ENCODE measurements at places on chromosomes 12 and 14.

DNA sequence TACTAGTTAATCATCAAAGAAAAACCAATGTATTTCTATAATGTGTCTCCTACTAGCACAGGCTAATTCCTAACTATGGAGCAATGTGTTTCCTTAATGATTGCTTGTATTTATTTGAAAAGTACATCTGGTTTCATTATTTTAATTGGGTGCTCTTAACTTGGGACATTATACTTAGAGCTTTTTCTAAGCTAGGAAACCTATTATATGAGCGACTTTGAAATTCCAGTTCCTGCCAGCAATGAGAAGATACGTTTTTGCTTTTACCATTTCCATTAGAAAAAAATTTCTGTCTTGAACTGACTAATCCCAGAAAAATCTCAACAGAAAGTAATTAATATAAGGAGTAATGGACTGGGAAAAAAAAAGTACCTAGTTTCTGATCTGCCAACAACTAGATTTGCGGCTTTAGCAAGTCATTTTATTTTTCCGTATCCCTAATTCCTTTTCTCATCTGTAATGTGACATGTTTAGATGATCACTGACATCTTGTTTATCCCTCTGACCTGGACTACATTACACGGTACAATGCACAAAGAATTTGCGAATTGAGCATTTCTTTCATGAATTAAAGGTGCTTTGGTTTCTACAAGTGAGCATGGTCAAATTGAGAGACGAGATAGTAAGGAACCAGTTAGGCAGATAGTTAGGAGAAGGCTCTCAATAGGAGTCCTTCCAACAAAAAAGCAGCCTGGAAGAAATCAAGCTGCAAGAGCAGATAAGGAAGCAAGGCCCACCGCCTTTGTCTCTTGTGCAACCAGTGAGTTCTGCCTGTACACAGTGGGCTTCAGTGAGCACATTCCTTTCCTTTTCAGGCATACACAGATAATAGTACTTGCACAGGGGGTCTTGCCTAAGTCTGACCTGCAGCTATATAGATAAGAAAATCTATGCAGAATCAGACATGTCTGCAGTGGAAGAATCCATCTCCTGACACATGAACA lies 1765.0 kb upstream of the FLRT2 start:
- DNase-seq: no peak

DNA sequence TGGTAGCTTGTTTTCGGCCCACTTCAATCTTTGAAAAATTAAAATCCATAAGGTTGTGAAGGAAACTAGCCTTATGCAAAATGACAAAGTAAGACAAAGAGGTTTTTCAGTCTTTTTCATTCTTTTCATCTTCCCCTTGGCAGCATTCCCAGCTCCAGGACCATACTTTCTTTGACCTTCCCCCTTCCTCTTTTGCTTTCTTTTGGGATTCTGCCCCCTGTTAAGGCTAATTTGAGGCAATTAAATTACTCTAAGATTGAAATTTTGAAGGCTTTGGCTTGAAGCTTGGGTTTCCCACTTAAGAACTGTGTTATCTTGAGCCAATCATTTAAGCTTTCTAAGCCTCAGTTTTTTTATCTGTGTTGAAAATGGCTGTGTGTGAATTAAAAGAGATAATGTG lies 124.9 kb downstream of the DACT1 start:
- no peak for DNase-seq

DNA sequence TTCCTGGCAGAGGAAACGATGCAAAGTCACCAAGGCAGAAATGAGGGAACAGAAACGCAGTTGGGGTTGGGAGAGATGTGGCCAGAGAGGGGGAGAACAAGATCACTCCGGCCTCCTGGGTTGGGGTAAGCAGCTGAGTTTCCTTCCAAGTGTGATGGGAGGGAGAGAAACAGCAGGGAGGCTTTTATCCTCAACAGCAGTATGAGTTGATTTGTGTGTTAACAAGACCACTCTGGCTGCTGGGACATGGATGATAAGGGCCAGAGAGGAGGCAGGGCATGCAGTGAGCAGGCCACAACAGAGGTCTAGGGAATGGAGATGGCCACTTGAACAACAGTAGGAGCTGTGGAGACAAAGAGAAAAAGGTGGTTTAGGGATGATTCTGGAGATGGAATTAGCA lies 66.8 kb downstream of the GLRX5 start:
- no peak for DNase-seq

DNA sequence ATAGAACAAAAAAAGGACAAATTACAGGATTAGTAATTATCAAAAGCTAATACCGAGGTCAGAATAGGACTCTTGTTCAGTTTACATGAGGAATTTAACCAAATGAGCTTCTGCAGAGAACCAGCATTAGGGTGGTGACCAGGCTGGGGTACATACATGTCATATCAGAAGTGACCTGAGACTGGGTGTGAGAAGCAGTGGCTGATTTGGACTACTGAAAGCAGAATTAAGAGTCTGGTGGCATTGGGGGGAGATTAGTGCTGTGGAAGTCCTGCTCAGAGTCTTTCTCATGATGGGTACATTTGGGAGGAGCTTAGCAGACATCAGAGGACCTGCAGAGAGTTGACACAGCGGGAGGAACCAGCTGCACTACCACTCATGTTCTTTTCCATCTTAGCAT lies 21.7 kb downstream of the TRAF3 start:
- no peak for DNase-seq

DNA sequence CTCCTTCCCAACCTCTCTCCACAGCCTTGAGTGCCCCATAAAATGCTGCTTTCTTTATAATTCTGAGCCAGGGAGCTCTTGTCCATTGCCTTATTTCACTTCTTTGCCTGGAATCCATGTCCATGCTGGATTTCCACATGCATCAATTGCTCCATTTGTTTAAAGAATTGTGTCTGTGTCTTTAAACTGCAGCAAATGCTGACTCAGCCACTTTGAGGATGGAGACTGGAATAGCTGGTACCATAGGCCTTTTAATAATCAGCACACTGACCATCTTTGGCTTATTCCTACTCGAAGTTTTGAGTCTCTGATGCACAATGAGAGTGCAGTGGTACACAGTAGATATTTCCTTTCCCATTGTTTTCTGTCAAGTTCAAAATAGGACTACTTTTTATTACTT lies 318.8 kb downstream of the LRIG3 start:
- DNase-seq: no peak

DNA sequence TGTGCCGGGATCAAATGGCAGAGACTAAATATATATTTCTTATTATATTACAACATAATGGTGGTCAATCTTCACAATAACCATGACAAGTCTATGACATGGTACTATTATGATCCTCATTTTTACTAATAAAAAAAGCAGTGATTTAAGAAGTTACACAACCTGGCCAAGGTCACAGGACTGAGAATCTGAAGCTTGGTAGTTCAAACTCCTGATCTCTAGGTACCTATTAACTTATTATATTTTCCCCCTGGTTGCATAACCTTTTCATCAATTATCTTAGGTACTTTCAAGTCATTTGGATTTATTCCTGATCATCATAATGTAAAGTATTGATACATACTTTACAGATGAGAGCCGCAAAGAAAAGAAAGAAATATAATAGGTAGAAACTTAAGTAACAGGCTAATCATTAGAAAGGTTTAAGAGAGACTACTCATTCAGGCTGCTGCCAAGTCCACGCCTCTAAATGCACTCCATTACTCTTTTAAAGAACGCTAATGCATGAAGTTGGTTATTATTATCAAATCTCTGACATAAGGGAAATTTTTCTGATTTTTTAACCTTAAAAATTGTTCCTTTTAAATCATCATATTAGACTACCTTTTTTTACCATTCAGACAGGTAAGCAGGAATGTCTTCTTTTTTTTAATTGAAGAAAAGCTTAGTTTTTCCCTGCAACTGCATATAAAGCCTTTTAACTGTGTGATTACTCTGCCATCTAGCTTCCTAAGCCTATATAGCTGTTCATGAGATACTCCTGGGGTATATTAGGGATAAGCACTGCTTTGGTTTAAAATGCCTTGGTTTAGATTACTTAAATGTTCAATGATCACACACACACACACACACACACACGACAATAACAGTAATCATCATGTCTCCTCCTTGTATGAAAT lies 35.6 kb downstream of the RPS29 start:
- DNase-seq: no peak

DNA sequence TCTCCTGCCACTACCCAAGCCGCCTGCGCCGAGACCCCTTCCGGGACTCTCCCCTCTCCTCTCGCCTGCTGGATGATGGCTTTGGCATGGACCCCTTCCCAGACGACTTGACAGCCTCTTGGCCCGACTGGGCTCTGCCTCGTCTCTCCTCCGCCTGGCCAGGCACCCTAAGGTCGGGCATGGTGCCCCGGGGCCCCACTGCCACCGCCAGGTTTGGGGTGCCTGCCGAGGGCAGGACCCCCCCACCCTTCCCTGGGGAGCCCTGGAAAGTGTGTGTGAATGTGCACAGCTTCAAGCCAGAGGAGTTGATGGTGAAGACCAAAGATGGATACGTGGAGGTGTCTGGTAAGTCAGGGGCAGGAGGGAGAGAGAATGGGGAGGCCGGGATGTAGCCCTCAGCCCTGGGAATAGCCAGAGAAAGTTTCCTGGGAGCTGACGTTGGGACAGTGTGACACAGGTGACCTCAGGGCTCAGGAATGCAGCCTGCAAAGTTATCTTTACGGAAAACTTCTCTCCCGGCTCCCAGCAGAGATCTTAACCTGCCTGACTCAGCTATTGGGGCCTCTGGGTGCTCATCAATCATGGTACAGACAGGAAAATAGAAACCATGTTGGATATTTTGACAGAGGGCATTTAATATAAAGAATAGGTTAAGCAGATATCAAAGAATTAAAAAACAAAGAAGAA lies 747 bp downstream of the HSPB8 start:
- no peak for DNase-seq

DNA sequence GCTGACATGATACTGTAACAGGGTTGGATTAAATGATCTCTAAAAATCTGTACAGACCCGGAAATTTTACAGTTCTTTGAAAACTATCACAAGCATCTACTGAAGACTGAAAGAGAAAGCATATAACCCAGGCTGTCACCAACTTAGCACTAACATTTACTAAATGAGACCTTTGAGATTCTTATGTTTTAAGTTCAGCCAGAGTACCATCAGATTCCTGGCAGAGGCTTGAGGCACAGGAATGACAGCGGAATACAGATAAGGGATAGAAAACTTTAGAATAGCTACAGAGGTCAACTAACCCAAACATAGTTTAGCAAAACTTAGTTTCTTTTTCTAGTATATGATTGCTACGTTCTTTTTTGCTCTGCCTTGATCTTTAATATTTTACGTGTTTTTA lies 91.6 kb upstream of the FERMT2 start:
- no peak for DNase-seq

DNA sequence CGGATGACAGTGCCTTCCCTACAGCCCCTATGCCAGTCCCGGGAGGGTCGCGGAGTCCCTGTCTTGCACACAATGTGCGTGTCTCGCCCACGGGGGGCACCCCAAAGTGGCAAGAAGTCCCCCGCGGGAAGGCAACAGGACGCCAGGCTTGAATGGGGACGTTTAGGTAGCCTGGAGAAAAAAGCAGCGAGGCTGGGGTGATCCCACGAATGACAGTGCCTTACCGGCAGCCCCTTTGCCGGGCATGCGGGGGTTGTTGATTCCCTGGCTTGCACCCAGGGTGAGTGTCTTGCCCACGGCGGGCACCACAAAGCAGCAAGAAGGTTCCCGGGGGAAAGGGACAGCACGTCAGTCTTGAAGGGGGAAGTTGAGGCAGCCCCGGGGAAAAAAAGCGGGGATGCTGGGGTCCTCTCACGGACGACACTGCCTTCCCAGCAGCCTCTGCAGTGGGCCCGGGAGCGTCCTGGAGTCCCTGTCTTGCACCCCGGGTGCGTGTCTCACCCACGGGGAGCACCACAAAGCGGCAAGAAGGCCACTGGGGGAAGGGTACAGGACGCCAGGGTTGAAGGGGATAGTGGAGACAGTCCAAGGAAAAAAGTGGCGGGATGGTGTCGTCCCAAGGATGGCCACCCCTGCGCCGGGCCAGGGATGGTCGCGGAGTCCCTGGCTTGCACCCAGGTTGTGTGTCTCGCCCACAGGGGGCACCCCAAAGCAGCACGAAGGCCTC lies 156.8 kb upstream of the ALG10B start:
- no peak for DNase-seq

DNA sequence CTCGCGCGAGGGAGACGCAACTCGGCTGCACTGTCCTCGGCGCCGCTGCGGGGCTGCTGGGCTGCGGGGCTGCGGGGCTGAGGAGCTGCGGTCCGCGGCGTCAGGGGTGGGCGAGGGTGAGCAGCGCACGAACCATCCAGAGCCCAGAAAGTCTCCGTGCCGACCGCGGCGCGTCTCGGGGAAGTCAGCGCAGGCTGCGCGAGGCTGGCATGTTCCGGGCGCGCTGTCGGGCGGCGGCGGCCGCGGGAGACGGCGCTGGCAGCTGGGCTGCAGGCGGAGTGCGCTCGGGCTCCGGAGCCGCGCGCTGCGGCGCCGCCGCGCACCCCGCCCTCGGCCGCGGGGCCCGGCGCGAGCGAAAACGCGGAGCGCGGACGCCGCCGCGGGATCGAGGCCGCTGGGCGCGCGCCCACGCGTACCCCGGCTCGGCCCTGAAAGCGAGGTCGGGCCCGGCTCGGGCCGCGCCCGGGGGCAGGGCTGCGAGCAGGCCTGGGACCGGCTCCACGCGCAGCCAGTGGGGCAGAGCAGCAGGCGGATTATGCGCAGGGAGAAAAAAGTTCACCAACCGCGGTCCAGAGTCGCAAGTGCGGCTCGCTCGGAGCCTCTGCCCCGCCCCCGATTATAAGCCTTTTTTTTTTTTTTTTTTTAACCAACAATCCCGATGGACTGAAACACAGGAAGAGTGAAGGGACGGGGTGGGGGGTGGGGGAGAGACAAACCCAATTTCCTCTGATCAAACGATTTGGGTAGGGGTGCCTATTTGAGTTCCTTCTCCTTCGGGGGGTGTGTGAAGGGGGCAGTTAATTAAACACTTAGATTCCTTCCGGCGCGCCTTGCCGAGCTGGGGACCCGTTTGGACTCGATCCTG lies at the start of gene PRICKLE1:
PRICKLE1 (minus strand) TSS at position 282 of the 865 bp plus-strand sequence. CDS start 117,230 bp downstream, outside the sequence.
- no peak for DNase-seq

DNA sequence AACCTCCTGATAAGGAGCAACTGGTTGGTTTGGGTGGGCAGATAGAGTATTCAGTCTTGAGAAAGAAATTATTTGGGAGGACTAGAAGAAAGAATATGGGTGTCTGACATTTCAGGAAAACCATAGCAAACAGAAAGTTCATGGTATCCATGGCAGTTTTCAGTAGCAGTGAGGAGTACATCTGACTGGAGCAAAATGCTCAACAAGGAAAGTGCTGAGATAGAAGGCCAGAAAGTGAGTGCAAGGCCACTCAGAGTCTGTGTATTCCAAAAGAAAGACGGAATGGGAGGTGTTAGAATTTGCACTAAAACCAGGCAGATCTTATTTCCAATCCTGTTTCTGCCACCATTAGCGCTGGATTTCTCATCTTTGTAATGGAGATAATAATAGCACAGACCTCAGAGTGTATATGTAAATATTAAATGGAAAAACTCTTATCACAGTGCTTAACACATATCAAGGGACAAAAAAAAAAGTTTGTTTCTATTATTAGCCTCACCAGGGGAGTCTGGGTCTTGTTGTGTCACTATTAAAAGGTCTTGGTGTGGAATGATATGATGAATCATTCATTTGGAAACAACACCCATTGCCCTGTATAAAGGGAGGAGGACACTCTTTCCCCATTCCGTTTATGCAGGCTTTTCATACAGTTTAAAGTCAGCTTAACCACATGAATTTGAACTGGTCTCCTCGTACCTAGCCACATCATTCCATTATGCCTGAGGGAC lies 349.8 kb downstream of the IPO8 start:
- no peak for DNase-seq

- no peak for DNase-seq
Observed at GRCh38 chr12:132102297-132102696, 41.8 kb downstream of the DDX51 start.
